ENCODE measurements at places on chromosomes 7 and 10.

GRCh38 chr10:121559326-121560026, 38.8 kb downstream of the FGFR2 start:
- no peak for DNase-seq

- no peak for DNase-seq
Measured at GRCh38 chr7:131370523-131370968, 42.9 kb downstream of the MKLN1 start.

- DNase-seq = no peak
Measured at GRCh38 chr7:92848851-92849250, 12.5 kb upstream of the CDK6 start.

DNA sequence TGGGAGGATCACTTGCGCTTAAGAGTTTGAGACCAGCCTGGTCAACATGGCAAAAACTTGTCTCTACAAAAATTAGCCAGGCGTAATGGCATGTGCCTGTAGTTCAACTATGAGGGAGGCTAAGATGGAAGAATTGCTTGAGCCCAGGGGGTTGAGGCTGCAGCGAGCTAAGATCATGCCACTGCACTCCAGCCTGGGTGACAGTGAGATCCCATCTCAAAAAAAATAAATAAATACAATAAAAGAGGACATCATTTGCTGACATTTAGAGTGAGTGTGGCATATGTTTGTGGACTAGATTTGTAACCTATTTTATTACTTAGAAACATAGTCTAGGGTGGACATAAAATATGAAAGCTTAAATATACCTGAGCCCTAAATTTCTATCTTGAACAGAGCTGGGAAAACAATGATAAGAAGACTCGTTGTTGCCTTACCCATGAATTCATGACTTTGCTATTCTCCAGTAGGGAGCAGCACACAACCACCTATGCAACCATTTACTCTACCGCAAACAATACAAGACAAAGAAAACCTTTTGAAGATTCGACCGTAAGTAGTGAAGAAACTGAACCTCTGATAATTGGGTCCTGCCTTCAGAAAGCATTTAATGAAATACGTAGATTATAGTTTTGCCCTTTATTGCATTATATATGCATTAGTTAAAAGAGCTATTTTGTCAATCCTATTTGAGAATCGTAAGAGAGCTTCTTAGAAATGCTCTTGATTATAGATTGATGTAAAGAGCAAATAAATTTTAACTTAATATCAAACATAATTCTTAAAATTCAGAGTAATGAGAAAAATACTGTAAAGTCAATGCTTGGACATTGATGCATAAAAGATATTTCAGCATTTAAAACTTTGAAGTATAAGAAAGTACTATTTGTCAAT, 83.5 kb downstream of the GNAT3 start:
- no peak for DNase-seq

- DNase-seq = no peak
Measured at GRCh38 chr7:37930226-37930948, 9.9 kb downstream of the EPDR1 start.

- DNase-seq = no peak
Measured at GRCh38 chr7:80401708-80402107, 110.2 kb downstream of the GNAT3 start.

GRCh38 chr7:1300636-1301035, 68.0 kb downstream of the UNCX start:
- no peak for DNase-seq

GRCh38 chr10:75038335-75038734, 73.1 kb upstream of the SAMD8 start:
- no peak for DNase-seq

- no peak for DNase-seq
Measured at GRCh38 chr7:84913731-84914130, 273.1 kb downstream of the SEMA3D start.

DNA sequence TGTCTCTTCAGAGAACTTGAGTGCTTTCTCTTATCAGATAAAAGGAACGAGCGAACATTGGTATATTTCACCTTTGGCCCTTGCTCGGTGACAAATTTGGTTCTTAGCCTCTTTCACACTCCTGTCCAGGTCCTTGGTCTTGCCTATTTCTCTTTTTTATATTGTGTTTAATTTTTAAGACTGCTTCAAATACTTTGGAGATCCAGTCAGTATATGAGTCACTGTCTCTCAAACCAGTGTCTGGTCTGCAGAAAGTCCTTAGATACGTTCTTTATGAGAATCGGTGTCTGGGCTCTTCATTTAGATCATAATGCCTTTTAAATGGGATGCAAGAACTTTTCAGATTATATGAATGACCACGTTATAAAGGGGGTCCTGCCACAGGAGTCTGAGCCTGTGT, 55.0 kb downstream of the PIK3AP1 start:
- no peak for DNase-seq

DNA sequence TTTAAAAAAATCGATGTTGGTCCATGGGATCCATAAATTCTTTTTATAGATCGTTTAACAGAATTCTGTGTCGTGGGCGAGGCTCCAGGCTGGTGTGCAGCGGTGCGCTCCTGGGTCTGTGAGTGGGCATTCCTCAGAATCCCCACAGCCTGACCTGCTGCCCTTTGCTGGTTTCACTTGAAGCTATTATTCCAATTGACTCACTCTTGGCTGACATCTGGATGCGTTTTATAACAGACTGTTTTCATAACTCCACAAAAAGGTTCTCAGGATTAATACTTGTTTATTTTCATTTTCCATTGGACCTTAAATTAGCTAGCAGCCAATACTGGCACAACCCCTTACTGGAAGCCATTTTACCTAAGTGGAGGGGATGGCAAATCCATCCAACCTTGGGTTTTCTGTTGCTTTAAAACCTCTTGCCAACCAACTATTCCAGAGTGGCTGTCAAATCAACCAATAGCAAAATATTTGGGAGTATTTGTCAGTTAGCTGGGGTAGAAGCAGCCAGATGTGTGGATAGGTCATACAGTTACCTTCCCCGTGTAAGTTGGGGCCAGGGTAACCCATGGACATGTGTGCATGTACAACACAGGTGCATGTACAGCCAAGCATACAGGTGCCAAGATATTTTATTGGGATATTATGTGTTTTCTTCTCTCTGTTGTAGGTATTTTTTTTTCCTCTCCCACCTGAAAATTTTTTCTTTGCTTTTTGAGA, 160.7 kb upstream of the ZNF32 start:
- DNase-seq = no peak

DNA sequence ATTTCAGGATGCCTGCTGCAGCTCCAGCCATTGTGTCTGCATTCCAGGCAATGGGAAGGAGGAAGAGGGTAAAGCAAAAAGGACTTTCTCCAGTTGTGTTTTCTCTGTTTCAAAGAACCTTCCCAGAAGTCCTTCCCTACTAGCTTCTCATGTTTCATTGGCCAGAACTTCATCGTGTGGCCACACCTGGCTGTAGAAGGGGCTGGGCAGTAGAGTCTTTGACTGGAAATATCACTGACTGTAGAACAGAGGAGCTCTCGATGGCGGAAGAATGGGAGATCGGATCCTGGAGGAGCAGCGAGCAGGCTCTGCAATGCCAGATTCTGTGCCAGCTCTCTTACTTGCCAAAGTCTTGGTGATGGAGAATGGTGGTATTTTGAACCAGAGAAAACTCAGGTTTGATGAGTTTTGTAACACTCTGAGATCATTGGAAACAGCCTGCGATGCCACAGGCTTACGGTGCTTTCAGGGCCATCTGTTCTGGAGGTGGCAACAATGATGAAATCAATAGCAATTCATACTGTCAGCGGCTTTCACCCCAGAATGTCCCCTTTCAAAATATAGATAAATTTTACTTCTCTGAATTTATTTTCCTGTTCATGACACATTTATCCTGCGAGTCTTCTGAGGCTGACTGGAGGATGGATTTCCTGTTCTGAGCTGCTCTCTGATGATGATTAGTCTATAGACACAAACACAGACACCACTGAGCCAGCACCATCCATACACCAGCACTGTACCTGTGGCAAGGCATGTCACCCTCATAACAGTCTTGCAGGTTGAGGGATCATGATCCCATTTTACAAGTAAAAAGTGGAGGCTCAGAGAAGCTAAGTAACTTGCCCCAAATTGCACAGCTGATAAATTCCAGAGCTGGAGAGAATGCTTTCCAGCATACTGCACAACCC, 204.2 kb downstream of the EMX2 start:
- no peak for DNase-seq

DNA sequence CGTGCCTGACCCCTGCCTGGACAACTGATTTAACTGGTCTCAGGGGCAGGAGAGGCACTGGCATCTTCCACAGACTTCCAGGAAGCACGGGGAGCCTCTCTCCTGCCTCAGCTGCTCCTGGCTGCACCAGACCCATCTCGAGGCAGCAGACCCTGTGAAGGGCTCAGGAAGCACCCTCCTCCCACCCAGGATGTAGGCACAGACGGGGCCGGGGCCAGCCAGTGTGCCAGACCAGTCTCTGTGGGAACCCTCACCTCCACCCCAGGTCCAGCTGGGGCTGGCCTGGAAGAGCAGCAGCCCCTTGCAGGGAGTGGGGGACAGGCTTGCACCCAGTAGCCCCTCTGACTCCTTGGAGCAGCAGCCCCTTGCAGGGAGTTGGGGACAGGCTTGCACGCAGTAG, 56.3 kb downstream of the RASGEF1A start:
- no peak for DNase-seq

Data from progenitor cell of endocrine pancreas (in vitro differentiated cells).